ENCODE measurements at places on chromosomes 2 and 18.

DNA sequence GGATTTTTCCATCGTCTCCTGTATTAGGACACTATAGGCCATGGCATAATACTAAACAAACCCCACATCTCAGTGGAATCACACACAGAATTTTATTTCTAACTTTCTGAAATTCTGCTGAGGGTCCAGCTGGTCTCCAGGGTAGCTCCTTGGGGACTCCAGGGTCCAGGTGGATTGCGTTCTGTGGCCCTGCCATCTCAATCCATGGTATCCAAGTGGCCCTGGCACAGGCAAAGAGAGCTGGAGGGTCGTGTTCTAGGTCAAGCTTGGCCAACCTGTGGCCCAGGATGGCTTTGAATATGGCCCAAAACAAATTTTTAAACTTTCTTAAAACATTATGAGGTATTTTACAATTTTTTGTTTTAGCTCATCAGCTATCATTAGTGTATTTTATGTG, 134.6 kb downstream of the CTIF start:
- no peak for DNase-seq

- peak; percentile 44 for DNase-seq
Measured at GRCh38 chr2:198054299-198054698, 249.9 kb downstream of the PLCL1 start.

- DNase-seq = no peak
Measured at GRCh38 chr2:127535918-127536317, 435 bp downstream of the MYO7B start.

DNA sequence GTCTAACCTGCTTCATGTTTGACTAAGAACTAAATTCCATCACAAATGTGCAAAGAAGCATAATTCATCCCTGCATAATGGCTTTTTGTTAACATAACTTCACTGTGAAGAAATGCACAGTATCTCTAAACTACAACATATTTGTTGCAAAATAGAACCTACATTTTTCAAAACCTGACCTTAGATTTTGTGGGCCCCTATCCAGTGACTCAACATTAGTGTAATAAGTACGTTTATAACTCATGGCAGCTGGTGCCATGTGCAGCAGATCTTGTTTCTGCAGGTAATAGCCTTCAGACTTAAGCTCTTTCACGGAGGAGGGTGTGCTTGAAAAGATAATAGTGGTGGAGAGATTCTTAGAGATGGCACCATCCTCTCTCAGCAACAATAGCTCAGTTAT, 28.6 kb upstream of the VWC2L start:
- DNase-seq = no peak

DNA sequence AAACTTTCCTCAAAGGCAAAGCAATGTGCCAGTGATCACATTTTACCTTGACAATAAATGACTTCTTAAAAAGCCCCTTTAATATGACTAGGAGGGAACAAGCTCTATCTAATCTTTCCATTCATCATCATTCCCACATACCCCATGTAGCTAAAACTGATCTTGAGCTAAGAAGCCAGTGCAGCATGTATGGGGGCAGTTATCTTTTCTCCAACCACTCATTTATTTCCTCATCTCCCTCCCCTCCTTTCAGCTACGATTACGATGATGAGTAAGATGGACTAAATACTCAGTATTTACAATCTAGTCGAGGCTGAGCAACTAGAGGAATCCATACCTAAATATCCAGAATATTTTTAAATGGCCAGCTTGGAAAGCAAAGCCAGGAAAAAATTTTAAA, 35.5 kb downstream of the PNO1 start:
- no peak for DNase-seq

DNA sequence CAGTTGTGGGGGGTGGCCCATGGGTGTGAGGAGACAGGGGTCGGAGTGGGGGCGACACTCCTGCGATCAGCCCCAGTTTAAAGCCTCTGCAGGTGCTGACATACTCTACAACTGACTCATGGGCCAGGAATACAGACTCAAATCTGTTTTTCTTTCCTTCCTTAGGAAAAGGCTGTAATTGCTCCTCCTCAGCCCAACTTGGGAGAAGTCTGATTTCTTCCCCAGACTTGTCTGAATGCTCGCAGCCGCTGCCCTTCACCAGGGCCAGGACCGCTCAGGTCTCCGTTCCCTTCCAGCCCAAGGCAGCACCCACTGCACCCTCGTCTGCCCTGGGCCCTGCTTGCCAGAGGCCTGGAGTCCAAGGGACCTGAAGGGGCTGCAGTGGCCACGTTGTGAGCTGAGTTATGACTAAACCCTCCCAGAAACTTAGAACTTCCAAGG, 41.3 kb downstream of the RHOB start:
- no peak for DNase-seq

DNA sequence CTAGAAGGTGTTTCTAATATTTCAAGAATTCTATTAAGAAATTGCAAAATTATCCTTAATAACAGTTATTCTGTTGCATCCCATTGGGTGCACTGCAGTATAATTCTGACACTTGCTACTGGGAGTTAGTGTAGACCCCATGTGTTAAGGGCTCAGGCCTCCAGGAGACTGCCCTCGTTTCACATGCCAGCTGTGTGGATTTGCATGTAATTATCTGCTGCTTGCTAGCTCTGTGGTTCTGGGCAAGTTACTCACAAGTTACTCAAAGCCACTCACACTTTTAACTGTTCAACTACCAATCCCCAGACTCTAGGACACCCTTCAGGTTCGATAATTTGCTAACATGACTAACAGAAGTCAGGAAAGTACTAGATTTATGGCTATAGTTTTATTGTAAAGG, 38.6 kb downstream of the ST6GAL2 start:
- DNase-seq = no peak

DNA sequence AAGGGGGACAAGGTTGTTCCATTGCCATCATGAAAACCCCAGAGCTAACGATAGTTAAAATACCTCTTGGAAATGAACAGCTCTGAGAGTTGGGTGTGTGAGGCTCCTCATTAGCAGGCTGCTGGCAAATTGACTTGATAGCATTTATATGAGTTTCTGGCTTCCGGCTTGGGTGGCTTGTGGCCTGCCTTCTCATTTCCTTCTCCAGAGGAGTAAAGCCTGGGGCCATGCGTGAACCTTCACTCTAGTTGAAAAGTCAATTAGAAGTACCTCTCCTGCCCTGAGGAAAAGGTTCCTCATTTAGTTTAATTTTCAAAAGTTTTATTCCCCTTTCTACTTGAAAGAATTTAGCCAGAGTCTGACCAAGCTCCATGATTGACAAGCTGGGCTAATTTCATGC, 67.1 kb downstream of the MGAT5 start:
- peak; percentile 49 for DNase-seq

DNA sequence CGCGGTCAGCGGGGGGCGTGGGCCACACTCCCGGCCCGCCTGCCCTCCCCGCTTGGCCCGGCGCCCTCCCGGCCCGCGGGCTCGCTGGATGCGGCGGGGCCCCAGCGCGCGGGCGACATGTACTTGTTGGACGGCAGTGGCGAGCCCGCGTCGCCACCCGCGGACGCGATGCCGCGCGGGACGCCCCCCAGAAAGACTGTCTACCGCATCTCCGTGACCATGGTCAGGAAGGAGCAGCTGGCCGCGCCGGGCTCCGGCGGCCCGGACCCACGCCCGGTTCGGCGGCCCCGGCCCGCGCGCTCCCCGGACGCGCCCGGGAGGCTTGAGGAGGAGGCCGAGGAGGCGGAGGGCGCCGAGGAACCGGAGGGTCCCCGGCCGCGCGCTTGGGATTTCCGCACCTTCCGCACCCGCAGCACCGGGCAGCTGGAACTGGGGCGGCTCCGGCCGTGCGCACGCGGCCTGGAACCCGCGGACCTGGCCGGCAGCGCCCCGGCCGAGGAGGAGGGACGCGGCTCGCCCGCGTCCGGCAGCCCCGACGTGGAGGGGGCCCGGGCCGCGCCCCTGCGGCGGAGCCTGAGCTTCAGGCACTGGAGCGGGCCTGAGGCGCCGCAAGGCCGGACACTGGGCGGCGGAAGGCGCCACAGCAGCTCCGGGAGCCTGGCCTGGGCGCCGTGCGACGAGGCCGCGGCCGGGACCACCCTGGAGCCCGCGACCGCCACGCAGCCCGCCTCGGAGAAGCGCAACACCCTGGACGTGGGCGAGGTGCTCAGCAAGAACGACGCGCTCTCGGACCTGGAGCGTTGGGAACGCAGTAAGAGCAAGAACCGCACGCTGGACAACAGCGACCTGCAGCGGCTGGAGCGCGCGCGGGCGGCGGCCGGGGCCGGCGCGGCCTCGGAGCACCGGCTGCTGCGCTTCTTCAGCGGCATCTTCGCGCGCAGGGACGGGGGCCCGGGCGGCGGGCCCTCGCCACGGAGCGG, 176.4 kb downstream of the AGAP1 start:
- DNase-seq = no peak

- DNase-seq = no peak
Measured at GRCh38 chr2:62663411-62663810, 42.1 kb upstream of the EHBP1 start.

GRCh38 chr2:70202236-70202806, 11.5 kb upstream of the C2orf42 start:
- DNase-seq = no peak

DNA sequence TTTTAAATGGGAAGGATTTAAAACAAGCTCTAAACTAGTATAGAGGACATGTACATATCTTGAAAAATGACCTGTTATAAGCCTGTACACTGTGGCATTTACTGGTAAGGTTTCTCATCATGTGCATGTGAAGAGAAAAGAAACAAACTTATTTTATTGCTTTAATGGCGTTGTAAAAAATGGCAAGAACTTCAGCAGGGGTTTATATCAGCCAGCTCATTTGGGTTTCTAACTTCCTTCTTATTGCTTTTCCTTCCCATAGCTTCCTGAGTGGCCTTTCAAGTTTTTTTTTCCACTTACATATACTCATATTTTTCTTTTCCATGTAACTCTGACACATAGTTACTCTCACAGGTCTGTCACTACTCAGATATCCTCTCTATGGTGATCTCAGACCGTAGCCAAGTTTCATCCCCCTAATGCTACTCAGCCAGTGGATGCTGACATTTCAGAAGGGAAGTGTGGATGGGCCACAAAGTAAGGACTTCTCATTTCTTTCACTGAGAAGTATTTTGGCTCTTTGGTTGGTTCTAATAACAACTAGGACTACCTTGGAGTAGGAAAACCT, 198.2 kb downstream of the PARD3B start:
- DNase-seq = no peak

DNA sequence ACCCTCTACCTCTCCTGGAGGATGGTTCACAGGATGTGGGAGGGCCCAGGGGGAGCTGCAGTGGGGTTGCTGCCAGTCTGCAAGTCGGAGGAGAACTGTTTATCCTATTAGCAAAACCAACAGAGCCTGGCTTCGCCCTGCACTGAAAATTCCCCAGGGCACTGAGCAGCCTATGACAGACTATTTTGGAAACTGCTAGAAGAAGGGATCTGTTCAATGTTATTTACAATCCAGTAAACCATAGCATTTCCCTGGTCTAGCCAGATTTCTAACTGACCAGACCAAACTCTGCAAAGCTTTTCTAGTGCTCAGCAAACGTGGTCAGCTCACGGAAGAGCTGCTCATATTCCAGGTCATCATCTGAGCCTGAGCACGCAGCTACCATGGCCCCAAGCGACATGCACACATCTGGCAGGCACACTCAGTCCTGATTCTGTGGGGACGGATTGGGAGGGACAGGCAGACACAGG, 64.8 kb upstream of the PID1 start:
- DNase-seq = no peak

GRCh38 chr18:31828613-31829012, 67.9 kb upstream of the SLC25A52 start:
- DNase-seq = no peak

GRCh38 chr2:223467196-223467595, 135.0 kb downstream of the SCG2 start:
- no peak for DNase-seq

GRCh38 chr2:216294305-216294704, 78.0 kb downstream of the MARCHF4 start:
- no peak for DNase-seq

- no peak for DNase-seq
Measured at GRCh38 chr2:11814979-11815510, 68.6 kb downstream of the LPIN1 start.

GRCh38 chr18:3263132-3263700, 1.3 kb downstream of the MYL12B start:
- no peak for DNase-seq

DNA sequence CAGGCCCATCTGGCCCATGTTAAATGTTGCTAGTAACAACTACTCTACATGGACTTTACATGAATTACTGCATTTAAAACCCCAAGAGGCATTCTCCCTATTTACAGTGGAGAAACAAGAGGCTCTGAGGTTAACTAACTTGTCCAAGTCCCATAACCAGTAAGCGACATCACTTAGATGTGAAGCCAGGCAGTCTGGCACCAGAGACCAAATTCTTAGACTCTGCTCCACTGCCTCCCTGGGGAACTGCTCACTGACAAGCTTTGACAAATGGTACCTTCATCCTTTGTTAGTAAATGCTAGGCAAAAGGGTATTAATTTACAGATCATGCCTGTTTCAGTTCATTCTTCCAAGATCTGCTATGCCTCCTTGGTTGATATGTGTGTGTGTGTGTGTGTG, 124.8 kb downstream of the AFF3 start:
- DNase-seq = no peak

DNA sequence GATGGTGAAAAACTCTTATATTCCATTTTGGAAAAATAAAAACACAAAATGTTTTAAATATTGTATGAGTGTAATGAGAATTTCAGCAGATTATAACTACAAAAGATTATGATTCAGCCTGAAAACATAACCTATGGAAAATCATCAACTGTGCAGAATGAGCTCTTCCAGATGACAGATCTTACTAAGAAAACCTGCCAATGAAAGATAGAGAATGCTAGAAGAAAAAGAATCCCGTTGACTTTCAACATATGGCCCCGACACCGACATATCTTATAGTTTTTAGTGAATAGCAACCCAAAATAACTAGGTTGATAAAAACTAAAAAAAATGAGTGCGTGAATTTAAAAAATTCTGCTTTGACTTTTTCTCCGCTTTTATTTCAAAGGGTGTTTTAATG, 178.0 kb downstream of the BABAM2 start:
- DNase-seq = no peak

GRCh38 chr18:77990131-77990530, 740.5 kb downstream of the GALR1 start:
- no peak for DNase-seq

DNA sequence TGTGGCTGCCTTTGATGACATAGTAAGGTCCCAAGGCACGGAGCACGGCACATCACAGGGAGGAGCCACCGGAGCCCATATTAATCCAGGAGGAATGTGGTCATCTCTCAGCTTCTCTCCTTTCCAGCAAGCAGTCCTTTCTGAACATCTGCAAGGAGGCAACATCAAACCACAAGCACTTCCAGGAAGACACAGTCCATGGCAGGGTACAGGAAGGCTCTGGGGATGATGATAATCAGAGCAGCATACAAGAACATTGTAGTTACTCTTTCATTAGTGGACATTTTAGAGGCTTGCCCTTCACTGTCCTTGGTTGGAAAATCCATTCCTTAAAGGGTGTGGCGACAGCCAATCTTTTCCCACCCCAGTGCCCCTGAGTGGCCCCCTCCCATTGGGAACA, 31.1 kb downstream of the YPEL5 start:
- DNase-seq = no peak

- no peak for DNase-seq
Measured at GRCh38 chr2:4381049-4381448, 677.7 kb downstream of the DCDC2C start.

GRCh38 chr18:27411013-27411412, 225.9 kb upstream of the CHST9 start:
- no peak for DNase-seq
